ENCODE measurements at places on chromosomes 4 and X.
A peak's percentile ranks its signal among the peaks of the same experiment; 100 is the strongest.

DNA sequence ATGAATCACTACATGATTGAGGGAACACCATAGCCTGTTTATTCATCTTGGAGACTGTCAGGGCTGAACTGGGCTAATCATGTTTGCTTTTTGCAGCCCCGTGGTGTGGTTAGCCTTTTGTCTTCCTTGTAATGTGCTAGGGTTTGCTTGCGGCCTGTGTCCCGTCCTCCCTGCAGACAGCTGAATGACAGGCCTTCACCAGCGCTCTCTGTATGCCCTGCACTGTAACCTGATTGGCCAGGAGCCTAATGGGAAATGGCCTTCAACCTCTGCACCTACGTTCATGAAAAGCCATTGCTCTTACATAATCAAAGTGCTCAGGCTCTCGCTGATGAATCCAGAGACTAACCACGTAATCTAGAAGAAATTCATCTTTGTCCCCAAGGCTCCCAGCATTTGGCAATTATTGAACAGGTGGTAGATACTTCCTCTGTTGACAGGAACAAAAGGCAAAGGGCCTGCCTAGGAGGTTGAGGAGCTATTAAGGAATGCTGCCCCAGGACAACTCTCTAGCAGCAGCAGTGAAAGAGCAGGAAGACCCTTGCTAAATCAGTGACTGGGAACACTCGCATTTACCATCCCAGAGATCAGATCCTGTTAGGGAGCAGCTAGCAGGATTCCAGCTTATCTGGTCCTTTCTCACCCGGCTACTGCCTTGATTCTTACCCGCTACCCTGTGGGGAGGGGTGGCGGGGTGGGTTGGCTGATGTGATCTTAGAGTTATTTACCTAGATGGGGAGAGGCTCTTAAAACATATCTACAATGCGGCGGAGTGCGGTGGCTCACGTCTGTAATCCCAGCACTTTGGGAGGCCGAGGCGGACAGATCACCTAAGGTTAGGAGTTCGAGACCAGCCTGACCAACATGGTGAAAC, 42.3 kb upstream of the FAT1 start:
- no peak for DNase-seq

DNA sequence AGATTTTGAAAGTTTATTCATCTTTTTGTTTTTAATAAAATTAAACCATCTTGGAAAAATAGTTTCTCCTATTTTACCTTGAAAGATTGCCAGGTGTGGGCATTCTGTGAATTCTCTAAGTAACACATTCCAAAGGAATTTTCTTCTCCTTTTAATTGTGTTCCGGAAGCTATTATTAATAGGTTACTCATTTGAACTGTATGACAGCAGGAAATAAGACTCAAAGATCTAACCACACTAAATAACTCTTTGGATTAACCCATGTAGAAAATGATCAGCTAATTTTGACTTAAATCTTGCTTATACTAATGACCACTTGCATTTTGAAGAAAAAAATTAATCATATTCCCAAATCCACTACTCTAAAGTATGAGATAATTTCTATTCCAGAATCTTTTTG, 17.6 kb upstream of the CCNI start:
- no peak for DNase-seq

DNA sequence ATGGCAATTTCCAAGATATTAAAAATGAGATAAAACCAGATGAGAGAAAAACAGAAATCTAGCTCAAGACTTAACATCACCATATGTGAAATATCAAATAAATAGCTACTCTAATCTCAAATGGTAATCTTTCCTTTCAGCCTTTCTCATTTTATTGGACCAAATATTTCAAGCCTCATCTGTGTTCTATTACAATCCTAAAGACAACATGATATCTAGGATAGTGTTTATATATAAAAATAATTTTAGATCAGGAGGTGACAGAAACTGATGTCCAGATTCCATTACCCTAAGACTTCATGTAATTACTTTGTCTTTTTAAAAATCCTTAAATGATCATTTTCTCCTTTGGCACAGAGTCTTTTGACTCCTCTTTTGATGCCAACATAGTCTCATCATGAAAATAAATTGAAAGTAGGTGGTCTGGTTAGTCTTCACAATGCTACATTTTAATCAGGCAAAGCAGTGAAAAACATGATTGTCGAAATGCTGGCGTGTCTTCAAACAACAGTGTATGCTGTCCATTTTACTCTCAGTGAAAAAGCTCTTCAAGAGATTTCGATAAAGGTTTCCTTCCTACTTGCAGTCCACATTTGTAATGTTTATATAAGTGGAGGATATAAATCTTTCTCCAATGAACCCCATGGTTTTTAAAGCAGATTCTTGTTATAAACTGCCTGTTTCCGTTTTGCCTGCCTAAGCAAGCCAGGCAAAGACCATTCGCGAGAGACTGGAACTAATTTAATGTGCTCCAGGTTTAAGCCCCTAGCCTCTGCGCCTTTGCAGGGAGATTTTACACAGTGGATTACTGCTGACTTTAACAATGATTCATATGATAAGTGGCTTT, 169.8 kb downstream of the SCFD2 start:
- no peak for DNase-seq

DNA sequence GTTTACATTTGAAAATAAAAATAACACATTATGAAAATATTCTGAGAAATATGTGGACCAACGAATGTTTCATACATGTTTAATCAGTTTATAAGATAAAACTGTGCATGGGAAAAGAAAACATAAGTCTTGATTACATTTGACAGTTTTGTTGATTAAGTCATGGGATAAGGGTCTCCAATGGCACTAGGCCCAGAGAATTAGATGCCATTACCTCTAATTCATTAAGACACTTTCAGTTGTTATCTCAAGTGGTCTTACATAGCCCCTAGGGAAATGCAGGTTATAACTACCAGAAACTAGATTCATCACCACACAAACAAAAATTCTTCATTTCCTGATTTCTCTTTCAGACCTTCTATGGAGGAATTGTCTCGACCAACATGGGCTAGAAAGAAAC, 300.8 kb downstream of the PCDH7 start:
- no peak for DNase-seq

DNA sequence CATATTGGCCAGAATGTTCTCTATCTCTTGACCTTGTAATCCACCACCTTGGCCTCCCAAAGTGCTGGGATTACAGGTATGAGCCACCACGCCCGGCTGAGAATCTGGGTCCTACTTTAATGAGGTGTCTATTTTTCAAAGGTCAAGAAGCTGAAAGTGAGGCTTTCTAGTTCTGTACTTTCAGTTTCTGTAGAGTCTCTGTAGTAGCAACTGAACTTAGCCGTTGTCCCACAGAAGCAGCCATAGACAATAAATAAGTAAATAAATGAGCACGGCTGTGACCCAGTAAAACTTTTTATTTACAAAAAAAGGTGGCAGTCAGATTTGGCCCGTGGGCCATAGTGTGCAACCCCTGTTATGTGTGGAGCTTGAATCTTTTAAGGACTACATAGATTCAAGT, 92.0 kb downstream of the FNIP2 start:
- DNase-seq = no peak

DNA sequence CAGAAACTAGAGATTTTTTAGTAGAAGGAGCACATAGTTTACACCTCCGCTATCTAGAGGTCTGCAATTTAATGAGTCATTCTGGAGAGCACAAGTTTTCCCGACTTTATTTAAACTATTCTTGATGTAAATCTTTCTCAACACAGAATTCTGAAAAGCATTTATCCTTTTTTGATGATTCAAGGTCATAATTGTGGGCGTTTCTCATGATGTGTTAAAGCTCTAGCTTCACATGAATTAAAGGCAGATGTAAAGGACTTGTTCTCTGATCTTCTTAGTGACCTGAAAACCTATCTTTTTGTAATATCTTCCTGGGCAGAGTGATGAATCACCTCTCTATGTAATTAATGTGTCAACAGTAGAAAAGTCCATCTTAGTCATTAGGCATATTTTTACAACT, 128.8 kb downstream of the COMMD8 start:
- no peak for DNase-seq

DNA sequence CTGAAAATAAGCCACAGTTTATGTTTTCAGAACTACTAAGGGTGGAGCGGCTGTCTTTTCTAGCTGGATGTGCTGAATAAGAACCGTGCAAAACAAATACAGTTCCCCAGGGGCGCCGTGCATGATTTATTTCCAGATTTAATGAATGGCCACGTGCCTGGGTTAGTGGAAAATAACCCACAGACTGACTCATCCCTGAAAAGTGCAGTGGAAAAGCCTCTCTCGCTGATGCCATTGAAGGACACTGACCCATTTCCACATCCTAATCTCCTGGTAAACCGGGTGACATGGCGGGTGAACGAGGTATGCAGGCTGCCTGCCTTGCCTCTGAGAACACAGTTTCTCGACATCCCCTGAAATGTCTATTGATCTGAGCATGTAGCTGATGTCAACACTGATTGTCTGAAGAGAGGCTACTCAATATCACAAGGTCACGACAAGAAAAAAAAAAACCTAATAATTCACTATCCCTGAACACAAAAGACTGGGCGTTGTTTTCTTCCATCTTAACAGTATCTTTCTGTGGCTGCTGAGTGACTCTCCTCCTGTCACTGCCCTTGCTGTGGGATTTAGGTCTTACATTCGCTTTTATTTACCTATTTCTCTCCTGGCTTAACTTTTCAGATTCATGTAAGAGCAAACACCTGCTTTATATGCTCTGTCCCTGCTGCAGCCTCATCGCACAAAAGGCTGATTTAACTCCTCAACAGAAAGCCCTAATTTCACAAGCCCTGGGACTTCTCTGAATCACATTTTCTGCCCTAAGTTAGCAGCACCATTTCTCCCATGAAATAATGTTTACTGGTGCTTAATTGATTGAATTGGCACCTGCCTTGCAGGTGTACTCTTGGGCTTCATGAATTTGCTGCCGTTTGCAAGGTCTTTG, 76.9 kb upstream of the SCOC start:
- DNase-seq = no peak

DNA sequence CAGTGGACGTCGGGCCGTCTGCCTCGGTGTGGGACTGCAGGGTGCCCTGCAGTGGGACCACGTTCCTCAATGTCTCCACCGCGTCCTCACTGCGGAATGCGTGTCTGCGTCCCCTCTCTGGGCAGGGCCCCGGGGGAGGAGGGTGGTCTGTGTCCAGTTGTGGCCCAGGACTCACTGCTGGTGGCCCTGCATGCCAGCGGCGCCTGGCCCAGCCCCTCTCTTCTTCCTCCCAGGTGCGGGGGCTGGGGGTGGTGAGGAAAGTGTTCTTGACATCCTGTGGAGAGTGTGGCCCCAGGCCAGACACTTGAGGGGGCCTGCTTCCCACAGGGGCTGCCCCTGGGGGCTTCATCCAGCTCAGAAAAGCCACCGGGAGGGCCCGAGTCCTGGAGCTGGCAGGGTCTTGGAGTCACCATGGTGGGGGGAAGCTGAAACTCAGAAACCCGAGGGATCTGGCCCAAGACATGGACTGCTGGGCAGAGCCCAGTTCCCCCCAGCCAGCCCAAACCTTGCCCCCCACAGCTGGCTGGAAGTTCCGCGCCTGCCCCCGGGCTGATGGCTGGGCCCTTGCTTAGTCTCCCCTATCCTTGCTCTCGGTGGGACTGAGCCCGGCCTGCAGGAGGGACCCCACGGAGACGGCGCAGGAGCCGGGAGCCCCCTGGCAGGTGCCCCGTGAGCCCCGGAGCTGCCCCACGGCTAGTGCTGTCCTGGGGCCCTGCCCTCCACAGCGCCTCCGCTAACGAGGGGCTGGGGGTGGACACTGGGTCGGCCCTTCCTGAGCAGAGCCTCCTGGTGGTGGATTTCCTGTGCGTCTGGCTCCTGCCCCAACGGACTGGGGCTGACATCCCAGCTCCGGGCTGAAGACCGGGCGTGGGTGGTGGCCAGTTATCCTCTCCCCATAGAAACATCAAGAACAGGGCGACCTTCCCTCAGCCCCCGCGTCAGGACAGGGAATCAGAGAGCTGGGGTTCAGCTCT, 2.9 kb downstream of the DOK7 start:
- DNase-seq = no peak

- peak; percentile 83 for DNase-seq
Measured at GRCh38 chrX:123570011-123570590, 162.8 kb downstream of the THOC2 start.

GRCh38 chr4:818106-818921, 7.6 kb downstream of the CPLX1 start:
- DNase-seq = no peak

GRCh38 chr4:182748283-182748682, 168.9 kb downstream of the DCTD start:
- no peak for DNase-seq

- DNase-seq = no peak
Measured at GRCh38 chrX:119062750-119063374, 9.9 kb upstream of the CT47C1 start.

- DNase-seq = no peak
Measured at GRCh38 chr4:183155450-183156184, 56.6 kb downstream of the WWC2 start.

DNA sequence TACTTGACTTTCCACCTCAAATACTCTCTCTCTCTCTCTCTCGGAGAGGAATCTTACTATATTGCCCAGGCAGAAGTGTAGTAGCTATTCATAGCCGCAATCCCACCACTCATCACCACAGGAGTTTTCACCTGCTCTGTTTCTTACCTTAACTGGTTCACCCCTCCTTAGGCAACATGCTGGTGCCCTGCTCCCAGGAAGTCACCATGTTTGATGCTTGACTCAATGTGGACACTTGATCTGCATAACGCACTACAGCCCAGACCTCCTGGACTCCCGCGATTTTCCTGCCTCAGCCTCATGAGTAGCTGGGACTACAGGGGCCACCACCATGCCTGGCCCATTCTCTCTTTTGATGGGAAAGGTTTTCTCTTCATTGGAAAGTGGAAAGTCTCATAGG, 271.8 kb downstream of the FBXW7 start:
- DNase-seq = no peak

DNA sequence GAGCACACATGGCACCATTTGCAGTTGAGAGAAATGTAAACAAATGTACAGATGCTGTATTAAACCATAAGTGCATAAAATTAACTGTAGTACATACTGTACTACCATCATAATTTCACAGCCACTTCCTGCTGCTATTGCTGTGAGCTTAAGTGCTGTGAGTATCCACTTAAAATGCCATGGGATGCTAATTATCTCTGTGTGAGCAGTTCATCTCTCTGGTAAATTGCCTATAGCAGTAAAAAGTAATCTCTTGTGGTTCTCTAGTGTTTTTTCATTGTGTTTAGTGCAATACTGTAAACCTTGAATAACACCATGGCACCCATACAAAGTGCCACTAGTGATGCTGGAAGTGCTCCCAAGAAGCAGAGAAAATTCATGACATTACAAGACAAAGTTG, 9.9 kb upstream of the SCOC start:
- no peak for DNase-seq

DNA sequence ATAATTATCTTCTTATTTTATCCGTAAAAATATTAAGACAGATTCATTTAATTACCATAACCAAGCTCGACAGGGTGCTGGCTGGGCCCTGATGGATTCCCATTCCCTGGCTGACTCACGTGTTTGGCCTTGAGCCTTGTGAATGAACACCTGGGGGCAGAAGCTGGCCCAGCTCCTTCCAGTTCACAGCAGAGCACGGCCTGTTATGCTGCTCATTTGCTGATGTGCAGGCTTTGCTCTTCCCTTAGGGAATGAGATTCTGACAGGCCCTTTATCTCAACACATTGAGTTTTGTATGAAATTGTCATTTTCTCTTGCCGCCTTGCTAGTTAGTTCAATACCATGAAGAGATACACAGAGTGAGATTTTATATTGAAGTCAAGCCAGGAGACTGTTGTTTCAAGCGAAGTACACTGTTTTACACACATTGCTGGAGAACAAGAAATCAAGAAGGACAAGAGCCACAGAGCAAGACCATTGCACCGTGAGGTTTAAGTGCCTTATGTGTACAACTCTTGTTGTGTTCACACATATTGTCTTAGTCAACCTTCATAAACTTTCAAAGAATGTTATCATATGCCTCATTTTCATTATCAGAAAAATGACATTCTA, 1583.3 kb downstream of the STIM2 start:
- DNase-seq = no peak

- DNase-seq = peak; percentile 2
Measured at GRCh38 chr4:153448003-153448731, 18.0 kb upstream of the TMEM131L start.
